ENCODE measurements at places on chromosomes 5 and 9.

DNA sequence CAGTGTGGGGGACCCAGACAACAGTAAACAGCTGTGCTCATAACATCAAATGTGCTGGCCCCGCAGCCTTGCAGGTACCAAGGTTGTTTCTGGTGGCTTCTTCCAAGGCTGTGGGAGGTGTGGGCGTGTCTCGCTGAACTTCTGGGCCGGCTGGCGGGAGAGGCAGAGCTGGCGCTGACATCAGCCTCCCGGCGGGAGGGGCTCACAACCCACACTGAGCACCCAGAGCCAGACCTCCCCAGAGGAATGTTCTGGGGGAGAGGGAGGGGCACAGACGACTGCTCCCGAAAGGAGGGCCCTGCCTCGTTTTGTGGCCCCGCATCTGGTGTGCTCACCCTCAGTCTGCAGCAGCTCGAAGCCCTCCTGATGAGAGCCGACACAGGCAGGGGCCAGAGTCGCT, 6.9 kb upstream of the SLC12A7 start:
- DNase-seq: no peak

DNA sequence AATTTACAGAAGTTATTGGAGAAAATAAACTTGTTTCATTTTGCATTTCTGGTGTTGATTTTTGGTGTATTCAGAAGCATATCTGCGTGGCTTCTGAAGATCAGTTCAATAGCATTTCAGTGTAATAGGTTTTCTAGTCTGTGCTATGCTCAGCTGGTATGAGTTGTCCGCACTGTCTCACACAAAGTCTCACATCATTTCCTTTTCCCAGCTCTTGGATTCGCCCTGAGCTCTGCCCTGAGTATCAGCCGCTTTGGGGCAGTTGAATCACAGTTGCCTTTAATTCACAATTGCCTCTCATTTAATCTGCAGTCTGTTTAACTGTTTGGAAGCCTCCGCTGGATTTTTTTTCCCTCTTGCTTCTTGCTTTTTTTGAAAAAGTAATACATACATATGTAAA, 6.4 kb upstream of the TTC23L start:
- no peak for DNase-seq

- DNase-seq: no peak
These were observed 141.8 kb downstream of the SLCO4C1 start for GRCh38 chr5:102154291-102154690.

GRCh38 chr5:10195301-10195700, 54.4 kb downstream of the ATPSCKMT start:
- DNase-seq: no peak

DNA sequence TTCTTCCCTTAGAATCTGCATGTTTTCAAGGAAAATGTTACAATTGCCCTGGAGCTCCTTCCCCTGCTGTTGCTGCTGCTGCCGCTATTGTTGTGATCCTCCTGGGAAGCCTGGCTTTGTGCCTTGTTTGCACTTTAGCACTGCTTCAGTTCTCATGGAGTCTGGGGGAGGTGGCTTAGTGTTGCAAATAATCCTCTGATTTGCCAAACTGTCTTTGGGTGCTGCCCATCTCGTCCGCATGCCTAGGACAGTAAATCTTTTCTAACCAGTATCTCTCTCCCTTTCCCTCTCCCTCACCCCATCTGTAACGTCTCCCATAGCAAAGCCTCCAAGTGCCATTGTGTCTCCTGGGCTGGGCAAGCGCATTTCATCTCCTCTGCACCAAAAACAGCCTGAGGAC, 30.3 kb downstream of the FAM240B start:
- no peak for DNase-seq

GRCh38 chr9:277601-278295, 63.1 kb downstream of the DOCK8 start:
- DNase-seq: no peak

DNA sequence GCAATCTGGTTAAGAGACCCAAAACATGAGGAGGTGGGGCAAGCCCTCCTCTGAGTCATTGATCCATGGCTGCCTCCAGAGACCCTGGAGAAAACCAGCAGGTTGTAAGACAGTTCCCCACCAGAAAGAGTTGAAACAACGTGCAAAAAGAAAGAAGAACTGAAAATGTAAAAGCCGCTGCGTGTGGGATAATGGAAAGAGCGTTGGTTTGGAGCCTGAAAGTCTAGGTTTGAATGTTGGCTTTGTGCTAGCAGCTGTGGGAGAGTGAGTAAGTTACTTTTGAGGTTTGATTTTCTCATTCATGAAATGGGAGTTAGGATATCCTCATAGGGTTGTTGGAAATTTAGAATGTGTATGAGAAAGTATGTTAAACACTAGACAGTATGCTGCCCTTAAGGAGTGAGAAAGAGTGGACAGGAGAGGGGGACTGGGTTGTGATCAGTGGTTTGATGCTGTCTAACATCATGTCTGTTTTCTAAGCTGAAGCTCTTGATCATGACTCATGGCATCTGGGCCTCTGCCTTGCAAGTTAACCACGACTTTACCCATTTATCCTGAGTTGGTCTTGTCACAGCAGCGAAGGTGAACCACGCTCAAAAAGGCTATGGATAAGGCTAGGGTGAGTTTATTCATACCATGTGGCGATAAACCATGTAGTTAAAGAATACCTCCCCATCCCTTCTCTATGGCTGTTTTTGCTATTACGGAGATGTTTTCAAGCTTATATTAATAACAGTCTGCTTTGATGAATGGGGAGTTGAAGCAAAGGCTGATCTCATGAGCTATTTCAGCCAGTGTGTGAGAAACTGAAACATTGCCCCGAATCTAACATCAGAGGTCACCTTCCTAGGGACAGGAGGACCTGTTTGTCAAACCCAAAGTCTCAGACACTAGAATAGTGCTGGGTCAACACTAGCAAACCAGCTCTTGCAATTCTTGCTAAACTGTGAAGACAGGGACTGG, 41.3 kb downstream of the ZNF366 start:
- no peak for DNase-seq

- no peak for DNase-seq
These were observed 52.5 kb downstream of the EFNA5 start for GRCh38 chr5:107618242-107618641.

DNA sequence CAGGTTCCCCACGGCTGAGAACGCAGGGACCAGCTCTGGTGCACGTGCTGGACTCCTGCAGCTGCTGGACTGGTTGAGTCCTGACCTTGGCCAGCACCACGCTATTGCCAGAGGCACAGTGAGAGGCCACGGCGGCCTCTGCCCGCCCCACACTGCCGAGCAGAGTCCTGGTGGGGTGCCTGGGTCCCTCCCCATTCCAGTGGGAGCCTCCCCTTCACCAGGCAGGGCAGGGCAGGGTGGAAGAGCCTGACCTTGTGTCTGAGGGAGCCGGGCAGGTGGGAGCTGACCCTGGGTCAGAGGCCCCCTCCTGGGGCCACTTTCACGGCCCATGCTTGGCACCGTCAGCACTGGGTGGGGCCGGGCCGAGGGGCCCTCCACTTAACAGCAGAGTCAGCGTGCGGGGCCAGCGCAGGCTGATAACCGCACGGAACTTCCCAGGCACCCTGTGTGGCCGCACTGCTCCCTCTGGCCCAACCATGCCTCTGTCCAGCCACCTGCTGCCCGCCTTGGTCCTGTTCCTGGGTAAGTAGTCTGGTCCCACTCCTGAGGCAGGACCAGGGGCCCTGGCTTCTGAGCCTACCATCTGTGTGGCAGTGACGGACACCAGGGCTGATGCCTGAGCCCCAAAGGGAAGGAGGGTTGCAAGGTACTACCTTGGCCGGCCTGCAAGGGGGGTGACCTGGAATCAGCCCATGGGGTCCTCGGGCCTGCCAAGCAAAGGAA, at the start of gene MAMDC4:
MAMDC4 (plus strand) TSS at position 406 of the 723 bp plus-strand sequence; CDS start at position 477, 71 bp downstream.
- DNase-seq: no peak

All from stimulated activated CD8-positive, alpha-beta memory T cell treated with anti-CD3 and anti-CD28 coated beads, Interleukin-15, amount 100 ng/mL, for 4 hours (primary cell).